ENCODE measurements at places on chromosomes 5 and 9.

DNA sequence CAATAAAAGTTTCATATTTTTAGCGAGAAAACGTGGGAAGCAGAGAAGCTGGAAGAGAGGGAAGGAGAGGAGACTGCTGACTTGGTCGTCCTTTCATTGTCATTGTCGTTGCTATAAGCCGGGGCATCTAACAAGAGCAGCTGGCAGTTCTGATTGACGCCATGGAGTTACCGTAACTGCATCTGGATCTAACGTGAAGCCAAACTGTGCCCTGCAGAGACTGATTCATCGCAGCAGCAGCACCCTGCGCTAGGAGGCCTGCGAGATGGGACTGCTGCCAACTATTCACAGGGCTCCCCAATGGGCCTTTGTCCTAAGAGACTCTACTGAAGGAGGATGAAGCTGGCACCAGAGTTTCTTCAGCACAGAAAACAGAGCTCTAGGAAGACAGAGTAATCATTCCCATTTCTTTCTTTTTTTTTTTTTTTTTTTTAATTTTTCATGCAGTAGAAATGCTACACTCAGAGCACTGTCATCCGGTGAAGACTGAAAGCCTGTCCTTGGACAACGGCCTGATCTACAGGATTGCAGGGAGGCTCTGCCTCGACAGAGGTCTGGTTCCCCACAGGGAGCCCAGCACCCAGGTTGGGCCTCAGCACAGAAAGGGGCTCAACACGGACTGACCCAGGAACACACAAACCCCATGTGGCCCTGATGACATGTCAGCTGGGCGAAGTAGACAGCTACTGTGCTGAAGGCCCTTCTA is 47.8 kb downstream of the RETREG1 start:
- DNase-seq, result no peak

GRCh38 chr5:144369006-144369405 is 198.3 kb downstream of the KCTD16 start:
- no peak for DNase-seq

DNA sequence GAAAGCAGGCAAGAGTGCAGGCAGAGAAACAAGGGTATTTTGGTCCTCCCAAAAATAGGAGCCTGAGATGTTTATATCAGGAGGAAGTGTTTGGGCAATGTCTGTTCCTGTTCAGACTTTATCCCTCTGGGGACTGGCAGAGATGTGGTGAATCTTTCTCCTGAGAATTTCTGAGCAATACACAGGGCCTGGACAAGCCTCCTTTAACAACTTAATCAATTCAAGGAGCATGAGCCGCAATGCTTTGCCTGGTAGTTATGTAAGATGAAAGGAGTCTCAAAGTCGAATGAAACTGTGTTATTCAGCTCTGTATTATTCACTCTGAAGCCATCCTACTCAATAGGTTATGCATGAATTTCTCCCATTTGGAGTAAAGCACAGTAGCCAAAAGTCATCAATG is 365.6 kb downstream of the MAN2A1 start:
- DNase-seq, result no peak

- no peak for DNase-seq
Measured at GRCh38 chr5:6503342-6503741, 54.7 kb downstream of the UBE2QL1 start.

DNA sequence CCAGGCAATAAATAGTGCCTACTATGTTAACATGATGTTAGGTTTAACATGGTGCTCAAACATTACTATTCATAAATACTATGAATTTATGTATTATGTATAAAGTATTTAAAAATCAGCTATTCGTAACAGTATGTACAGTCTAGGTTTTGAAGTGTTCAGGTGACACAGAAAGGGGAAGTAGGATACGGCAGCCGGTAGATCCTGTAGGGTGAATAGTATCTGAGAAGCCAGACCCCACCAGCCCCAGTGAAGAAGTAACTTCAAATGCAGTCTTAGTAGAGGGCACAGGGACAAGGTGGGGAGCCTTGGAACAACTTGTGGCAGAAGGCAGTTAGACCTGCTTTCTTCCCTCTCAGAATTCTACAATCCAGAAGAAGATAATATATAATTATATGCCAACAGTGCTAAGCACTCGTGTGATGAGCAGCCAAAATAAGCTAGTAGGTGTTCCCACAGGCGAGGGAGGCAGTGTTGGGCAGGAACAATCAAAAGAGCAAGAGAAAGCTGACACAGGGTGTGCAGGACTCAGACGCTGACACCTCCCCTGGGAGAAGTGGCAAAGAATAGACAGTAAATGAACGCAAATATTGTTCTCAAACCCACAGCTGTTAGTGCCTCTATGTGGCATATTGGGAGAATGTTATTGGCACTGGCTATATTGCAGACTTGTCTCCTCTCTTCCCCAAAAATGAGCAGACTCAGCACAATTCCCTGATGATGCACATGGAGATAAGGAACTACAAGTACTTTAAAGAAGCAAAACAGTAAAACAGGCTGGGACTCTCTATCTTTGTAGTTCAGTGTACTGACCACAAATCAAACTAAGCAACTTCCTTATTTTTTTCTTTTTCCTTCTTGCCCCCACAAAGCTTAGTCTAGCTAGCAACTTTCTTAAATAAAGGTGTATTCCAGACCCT is 4.6 kb downstream of the ZNF367 start:
- no peak for DNase-seq

GRCh38 chr5:154562244-154562880 is 84.3 kb upstream of the HAND1 start:
- DNase-seq, result no peak

DNA sequence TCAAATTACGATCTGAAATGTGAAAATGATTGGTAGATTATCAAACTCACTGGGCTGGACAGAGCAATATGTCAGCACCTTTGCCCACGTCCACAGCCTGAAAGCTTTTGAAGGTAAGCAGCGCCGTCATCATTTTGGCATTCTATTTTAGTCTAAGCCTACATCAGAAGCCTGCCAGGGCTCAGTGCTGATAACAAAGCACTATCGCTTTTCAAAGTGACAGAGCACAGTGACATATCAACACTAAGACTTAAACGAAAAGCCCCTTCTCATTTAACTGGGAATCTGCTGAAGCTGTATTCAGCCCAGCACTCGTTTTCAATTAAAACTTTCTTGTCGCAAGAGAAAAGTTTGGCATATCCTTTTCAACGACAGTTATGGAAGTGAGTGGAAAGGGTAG is 1076.3 kb downstream of the PTPRD start:
- DNase-seq, result no peak

DNA sequence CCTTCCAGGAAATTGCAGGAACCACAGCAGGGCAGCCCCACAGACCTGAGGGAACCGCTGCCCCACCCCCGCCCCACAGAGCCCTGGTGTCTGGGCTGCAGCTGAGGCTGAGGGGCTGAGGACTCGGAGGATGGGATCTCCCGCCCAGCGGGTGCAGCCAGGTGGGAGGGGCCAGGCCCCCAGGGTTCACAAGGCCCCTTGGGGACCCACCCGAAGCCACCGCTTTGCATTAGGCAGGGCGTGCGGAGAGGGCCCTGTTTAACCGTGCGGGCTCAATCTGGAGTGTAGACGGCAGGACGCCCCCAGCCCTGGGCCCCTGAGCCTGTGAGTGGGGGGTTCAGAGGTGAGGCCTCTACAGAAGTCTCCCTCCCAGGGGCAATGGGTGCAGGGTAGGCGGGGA is 10.8 kb downstream of the NOTCH1 start:
- no peak for DNase-seq

GRCh38 chr5:150181027-150181426 is 8.8 kb upstream of the SLC6A7 start:
- no peak for DNase-seq

- DNase-seq, result no peak
Measured at GRCh38 chr5:143536364-143536763, 132.9 kb upstream of the NR3C1 start.

- no peak for DNase-seq
Measured at GRCh38 chr9:135908093-135908753, 877 bp upstream of the CAMSAP1 start.

GRCh38 chr5:102957141-102957540 is 162.8 kb downstream of the GIN1 start:
- no peak for DNase-seq

DNA sequence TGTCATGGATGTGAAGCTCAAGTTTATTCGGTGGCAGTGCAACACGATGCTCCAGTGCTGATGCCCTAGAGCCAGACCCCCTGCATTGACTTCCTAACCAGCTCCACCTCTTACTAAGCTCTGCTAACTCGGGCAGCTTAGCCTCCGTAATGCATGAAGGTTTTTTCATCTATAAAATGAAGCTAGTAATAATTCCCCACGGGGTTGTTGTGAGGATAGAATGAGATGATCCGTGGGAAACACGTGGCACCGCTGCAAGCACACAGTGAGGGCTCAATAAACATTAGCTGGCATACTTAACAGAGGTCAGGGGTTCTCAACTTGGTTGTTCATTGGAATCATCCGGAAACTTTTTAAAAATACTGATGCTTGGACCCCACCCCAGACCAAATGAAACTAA is 6.8 kb downstream of the ENC1 start:
- DNase-seq, result no peak

GRCh38 chr9:133147412-133148198 is 16.1 kb downstream of the GBGT1 start:
- DNase-seq, result peak; percentile 90

Measured in activated CD4-positive, alpha-beta T cell treated with anti-CD3 and anti-CD28 coated beads, Interleukin-2, Interleukin-6, amounts not matched to agents 100 ng/mL and 50 ng/mL, durations not matched to agents 16 hours and 8 hours (primary cell).